ENCODE measurements at places on chromosomes 11 and 22. TPM values are rescaled to one million over a fixed set of nuclear protein-coding genes. Genes with fewer than 3 reads are reported as not detected.

GRCh38 chr22:21741059-21741458 lies 5.5 kb upstream of the YPEL1 start:
- no peak for DNase-seq

- DNase-seq: peak; percentile 34
Observed at GRCh38 chr11:65116370-65117205, 913 bp downstream of the ZNHIT2 start.

DNA sequence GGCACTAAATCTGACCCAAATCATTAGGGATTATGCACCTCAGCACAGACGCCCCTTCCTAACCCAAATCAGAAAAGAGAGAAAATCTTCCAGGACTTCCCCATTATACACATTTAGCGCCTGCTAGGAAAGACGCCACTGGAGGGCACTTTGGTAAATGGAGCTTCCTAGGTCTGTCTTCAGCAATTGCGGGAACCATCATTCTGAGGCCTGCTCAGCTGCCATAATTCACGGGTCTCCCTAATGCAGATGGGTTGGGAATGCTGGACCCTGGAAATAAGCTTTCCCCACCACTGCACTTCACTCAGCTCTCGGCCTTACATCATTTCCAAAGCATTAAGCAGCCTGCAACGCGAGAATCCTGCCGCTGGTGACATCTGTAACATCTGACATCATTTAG lies 86.2 kb upstream of the OPCML start:
- no peak for DNase-seq

GRCh38 chr11:128862406-128862805 lies 4.7 kb downstream of the KCNJ1 start:
- DNase-seq: no peak

DNA sequence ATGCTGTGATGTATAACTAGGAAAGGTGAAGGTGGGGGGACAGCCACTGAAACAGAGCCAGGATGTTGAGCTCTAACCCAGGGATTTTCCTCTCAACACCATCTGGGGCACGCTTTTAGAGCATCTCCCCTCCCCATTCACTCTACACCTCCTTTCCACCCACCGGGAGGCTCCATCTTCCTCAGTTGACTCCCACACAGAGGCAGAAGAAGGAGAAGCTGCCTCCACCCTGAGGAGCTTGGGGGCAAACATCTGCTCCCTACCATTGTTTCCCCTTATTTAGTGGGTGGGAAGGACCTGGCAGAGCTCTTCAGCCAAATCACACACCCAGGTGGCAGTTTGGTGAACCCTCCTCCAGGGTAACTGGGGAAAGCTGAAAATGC lies 50.0 kb upstream of the ADA2 start:
- DNase-seq: no peak

DNA sequence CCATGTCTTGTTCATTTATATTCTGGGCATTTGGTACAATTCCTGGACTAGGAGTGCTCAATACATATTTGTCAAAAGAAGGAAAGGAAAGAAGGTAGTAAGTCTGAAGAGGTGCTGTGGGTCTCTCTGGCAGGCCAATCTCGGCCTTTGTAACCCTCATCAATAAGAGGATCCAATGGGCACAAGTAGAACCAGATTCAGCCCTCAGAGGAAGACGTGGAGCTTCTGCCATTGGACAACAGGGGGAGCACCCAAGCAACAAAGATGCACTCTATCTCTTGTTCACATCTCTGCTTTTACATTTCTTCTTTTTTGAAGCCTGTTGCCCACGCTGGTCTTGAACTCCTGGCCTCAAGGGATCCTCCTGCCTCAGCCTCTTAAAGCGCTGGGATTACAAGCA lies 2.2 kb upstream of the VPS11 start:
- DNase-seq: no peak

DNA sequence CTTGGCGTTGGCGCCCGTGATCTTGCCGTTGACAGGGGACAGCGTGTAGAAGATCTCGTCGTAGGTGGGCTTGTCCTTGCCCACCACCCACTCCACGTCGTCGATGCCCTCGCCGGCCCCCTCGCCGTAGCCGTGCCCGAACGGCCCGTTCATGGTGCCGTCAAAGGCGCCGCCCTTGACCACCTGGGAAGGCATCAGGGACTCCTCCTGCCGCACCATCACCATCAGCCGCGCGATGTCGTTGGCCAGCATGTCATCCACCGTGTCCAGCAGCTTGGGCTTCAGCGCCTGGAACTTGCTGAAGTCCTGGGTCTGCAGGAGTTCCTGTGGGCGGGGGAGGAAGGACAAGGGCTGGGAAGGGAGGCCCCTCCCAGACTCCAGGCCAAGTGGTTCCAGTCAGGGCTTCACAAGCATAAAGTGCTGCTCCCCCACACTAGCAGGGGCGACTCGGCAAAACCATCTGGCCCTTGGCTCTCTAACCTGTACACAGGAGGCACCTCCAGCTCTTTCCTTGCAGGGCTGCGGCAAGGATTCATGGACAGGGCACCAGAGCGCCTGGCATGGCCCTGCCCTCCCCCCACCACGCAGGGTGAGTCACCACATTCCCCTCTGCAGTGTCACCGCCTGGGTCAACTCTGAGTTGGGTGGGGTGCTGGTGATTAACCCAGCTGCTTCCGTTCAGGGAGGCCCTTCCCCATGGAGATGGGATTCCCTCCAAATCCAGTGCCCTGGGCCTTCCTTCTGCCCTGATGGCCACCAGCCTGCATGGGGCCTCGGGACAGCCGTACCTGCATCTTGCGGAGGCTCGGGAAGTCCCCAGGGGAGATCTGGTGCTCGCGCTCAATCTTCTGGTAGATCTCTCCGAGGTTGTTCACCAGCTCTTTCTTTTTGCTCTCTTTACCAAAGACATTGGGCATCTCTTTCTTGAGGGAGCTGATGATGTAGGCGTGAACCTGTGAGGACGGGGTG lies 10.4 kb upstream of the CDC42BPG start:
- DNase-seq: no peak

DNA sequence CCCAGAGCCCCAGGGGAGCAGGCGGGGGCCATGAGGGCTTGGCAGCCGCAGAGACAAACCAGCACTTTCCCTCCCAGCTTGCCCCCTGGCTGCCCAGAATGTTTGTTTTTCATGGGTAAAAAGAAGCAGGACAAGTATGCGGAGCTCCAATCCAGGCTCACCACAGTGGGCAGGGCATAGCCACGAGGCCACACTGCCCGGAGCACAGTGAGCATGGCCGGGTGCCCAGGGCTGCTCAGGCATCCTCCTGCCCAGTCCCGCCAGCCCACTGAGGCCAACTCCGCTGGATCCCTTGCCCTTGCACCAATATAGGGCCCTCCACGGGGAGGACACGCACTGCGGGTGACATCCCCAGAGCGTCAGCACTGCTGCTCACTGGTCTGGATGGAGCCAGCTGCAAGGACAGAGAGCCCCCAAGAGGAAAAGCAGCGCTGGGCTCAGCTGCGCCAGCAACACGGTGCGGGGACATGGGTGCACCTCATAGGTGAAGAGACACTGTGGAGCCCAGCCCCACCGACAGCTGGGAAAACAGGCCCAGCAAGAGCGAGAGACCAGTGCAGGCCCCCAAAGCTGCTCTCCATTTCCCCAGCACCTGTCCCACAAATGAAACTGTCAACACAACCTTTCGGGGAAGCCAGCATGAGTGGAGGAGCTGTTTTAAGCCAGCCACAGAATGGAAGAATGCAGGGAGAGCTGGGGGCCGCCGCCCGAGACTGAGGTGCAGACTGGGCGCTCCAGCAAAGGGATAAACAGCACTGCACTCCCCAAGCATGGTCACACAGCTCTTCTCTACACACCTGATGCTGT lies 24.8 kb downstream of the ARVCF start:
- DNase-seq: no peak

DNA sequence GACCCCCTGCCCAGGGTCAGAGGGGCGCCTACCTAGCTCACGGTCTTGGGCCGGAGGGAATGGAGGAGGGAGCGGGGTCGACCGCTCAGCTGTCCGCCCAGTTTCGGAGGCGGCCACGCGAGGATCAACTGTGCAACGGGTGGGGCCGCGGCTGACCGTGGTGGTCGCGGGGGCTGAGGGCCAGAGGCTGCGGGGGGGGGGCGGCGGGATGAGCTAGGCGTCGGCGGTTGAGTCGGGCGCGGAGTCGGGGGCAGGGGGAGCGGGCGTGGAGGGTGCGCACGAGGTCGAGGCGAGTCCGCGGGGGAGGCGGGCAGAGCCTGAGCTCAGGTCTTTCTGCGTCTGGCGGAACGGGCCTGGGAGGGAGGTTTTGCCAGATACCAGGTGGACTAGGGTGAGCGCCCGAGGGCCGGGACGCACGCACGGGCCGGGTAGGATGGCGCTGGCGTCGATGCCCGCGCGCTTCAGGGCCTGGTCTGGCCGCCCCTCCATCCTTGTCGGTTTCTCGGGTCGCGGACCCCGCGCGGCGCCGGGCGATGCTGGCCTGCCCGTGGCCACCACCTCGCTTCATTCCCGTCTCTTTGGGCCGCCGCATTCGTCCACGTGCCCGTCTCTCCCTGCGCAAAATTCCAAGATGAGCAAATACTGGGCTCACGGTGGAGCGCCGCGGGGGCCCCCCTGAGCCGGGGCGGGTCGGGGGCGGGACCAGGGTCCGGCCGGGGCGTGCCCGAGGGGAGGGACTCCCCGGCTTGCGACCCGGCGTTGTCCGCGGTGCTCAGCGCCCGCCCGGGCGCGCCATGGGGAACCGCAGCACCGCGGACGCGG lies at the start of gene DRD4:
TSS of gene DRD4 (plus strand) at position 759 of the 822 bp plus-strand sequence. CDS start at position 795, 36 bp downstream.
- DNase-seq: no peak

- no peak for DNase-seq
Observed at GRCh38 chr22:25113316-25113721, 86.3 kb upstream of the CRYBB3 start.

DNA sequence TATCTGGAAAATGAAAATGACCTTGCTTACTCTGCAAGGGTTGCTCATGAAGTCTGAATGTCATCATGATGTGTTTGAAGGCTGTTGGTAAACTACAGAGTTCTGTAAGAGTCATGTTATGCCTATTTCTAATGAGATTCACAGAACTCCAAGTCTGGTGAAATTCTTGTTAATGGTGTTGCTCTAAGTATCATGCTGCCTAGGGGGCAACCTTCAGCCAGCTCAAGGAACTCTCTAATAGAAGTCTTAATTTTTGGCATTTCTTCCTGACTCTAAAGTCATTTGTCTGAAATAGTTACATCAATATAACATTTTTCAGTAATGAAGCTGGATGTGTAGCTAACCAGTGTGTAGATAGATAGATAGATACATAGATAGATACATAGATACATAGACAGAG lies 302.8 kb downstream of the FAT3 start:
- no peak for DNase-seq

- DNase-seq: no peak
Observed at GRCh38 chr22:46602025-46602424, 18.2 kb upstream of the GRAMD4 start.

- no peak for DNase-seq
Observed at GRCh38 chr11:131328843-131329242, 41.6 kb upstream of the NTM start.

GRCh38 chr11:103904324-103904667 lies 132.1 kb upstream of the DDI1 start:
- no peak for DNase-seq

DNA sequence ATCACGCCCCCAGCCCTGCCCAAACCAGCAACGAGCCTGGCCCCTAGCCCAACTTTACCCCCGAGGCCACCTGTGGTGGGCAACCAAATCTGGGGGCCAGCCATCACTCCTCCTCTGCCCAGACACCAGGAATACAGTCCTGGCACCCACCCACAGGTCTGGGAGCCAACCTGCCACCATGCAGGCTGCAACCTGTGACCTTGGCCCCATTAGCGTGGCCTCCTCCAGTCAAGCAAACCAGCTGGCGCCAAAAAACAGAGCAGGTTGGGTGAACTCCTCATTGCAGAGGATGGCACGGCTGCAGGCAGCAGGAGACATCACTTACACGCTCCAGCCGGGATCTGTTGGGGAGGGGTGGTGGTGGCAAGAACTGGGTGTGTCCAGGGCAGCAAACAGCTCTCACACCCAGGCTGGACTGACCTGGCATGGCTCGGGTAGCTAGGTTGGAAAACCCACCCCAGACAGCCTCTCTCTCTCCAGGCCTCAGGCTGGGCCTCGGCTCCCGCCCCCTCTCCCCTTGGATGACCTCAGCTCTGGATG lies 65.5 kb upstream of the TCF20 start:
- no peak for DNase-seq

- no peak for DNase-seq
Observed at GRCh38 chr11:75507571-75507970, 18.2 kb downstream of the GDPD5 start.

DNA sequence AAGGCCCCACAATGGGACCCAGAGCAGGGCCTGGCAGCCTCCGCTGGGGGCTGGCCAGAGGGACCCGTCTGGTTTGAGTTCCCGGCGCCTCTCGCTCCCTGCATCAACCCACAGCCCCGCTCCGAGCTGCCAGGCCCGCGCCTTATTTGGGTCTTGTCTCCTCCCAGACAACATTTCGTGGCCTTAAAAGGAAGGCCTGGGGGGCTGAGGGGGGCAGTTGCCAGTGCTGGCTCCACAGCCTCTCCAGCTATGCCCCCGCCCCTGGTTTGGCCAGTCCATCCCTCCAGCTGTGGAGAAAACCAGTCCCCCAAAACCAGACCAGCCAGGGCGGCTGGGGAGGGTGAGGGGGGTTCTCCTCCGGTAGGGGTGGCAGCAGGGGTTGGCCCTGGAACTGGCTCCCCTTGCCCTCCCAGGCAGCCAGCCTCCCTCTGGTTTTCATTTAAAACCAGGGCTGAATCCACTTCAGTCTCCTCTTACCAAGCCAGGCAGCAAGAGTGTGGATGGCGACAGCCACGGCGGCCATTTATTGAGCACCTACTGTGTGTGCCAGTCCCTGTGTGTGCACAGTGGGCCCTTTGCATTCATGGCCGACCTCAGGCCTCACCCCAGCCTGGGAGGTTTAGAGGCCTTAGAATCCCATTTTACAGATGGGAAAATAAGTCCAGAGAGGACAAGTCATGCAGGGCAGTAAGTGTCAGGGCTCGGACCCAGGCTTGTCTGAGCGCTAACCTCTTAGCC lies 18.6 kb downstream of the EMID1 start:
- DNase-seq: no peak

DNA sequence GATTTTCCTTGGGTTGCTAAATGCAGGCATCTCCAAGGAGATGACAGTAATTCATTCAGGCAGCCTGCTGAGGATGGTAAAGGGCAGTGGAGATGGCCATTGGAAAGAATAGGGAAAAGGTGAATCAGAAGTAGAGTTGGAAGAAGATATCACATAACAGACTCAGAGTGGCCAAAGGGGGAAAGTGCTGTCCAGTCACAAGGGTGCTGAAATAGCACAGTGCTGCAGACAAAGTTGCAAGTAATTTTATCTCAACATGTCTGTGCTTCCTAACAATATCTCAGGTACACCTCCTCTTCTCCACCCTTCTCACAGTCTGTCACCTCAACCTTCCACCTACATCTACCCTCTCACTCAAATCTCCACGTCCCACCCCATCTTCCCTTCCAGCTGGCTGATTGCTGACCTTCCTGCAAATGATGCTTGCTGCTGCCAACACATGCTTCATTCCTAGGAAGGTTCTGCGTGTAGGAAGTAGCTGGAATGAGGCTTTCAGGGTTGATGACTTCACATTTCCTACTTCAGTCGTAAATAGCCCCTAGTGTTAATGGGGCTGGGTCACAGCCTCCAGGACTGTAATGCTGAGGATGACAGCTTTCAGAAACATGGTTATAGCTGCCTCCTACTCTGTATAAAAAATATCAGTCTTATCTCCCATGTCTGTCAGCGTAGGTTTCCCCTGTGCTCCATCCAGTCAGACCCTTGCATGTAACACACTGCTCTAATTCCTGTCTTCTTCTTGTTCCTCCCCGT lies 123.9 kb downstream of the CTNND1 start:
- DNase-seq: peak; percentile 33

The LRP5 gene
- total RNA-seq: 72.3 TPM

The LRRC74B gene
- total RNA-seq: not detected

The OR2AT4 gene
- total RNA-seq: 0.08 TPM

The FOLR1 gene
- not detected for total RNA-seq
